Vagina (tissue), 2 donors: ENCODE measurements at places on chromosomes 5 and 9. TPM values are rescaled to one million over a fixed set of nuclear protein-coding genes. Genes with fewer than 3 reads are reported as not detected.

The P4HA2 gene
- 42.0 TPM for total RNA-seq

The THBS4 gene
- total RNA-seq: 0.98 TPM

DNA sequence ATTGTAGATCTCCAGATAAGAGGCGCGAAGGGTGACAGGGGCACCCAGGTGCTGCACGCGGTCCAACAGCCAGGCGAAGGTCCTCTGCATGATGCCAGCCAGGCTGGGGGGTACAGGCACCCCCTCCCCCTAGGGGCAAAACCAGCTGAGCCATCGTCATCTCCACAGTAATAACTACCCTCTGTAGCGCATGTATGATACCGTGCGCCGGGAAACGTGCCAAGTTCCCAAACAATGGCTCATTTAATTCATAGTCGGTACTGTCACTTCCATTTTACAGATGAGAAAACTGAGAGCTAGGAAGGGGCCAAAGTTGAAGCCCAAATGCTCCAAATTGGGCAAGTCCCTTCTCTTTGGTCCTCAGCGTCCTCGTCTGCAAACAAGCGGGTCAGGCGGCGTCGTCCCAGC lies 1.5 kb downstream of the KIF12 start:
- no peak for DNase-seq

GRCh38 chr9:128349772-128350171 lies 9.4 kb downstream of the SLC27A4 start:
- no peak for DNase-seq

- DNase-seq: no peak
These were observed 126.0 kb downstream of the WNK2 start for GRCh38 chr9:93309889-93310425.

DNA sequence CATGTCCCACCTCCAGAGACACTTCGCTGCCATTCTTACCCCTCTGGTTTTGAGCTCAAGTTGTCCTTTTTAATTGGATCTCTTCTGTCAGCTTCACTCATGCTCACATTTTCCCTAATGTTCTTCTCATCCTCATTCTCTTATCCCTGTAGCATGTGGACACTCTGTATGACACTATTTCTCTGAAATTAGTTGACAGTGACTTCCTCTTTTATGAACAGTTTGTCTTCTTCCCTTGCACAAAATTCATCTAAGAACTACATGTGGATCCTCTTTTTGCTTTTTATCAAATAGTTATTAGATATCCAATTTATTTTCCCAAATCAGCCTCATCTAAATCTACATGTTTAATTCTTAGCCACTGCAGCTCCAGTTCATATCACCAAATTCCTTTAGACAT lies 676.2 kb downstream of the MAT2B start:
- no peak for DNase-seq

- no peak for DNase-seq
These were observed 43.1 kb downstream of the NDST1 start for GRCh38 chr5:150551066-150551465.

DNA sequence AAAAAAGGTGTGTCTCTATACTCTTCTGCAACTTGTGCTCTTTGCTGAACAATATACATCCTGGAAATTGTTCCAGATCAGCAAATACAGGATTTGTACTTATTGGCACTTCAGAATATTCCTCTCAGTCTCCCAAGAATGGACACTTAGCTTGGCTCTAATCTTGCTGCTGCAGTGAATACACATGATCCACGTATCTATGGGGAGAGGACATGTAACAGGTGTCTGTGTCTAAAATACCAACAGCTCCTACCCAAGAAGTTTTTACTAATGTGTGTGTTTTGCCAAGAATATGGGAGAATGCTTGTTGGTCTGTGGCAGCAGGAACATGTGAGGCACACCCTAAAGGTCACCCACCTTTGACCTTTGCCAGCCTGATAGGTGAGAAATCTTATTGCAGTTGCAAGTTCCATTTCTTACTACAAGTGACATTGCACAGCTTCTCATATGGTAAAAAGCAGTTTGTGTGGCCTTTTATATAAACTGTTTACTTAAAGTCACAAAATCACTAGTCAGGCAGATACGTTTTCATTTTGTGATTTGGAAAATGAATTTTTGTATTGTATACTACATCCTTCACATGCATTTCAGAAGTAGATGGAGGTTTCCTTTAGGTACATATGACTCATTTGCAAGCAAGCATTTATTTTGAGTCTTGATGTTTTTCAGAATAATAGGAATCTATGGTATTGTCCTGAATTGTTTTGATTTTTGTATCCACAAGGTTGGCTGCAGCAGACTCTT lies 35.8 kb downstream of the PHF2 start:
- no peak for DNase-seq

GRCh38 chr5:73912821-73913271 lies 286.9 kb downstream of the ARHGEF28 start:
- no peak for DNase-seq

DNA sequence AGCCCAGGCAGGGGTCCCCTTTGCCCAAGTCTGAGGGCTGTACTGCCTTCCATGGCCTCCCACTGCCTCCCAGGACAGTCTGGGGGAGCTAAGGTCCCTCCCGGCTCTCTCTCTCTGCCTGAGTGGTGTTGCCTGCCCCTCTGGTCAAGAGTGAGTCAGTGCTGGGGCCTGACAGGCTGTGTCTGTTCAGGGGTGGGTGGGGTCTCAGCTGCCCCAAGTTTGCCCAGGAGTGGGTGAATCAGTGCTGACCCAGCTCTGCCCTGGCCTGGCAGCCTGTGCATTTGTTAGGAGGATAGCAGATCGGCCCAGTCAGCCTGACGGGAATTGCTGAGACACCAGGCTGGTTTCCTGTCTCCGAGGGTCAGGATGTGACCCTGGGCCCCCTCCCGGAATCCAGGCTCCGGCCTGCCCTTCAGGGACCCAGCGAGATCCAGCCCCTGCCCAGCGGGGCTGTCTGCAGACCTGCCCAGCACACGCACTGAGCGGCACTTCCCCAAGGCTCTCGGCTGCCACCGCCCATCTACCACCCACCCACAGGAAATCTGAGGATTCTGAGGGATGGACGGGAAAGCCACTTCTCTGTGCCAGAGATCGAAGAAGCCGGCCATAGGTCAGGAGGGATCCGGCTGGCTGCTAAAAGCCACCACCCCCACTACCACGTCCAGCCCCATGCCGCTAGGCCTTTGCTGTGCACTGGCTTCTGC lies 15.9 kb downstream of the ENG start:
- DNase-seq: no peak

- DNase-seq: no peak
These were observed 278.3 kb upstream of the MPDZ start for GRCh38 chr9:13557746-13558145.

- no peak for DNase-seq
These were observed 19.7 kb upstream of the TERT start for GRCh38 chr5:1314564-1314982.

DNA sequence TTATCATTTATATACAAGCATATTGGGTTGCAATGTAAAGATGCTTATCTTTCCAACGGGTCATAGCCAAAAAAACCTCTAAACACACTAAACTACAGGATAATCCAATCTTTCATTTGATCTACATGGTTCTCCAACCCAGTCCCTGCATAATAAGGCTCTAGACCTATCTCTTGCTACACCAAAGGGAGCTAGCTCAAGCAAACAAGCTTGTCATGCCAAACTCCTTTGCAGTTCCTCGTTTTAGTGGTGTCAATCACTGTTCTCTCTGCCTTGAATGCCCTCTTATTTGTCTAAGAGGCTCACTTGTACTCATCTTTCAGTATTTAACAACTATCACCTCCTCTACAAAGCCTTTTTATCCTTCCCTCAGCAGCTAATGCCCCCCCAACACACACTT lies 5.6 kb downstream of the HOMER1 start:
- DNase-seq: no peak
